Chondrocyte (in vitro differentiated cells): ENCODE measurements at places on chromosomes 11 and 22.

GRCh38 chr11:108994887-108995286 is 330.0 kb downstream of the DDX10 start:
- DNase-seq: no peak
- no peak overlapping the region for H3K4me3 ChIP-seq
- peaks cover 7% of the 10 kb centered on the region for H3K36me3 ChIP-seq
- H3K27ac ChIP-seq: no peak overlapping the region
- no peaks in the 10 kb centered on the region for H3K27me3 ChIP-seq

GRCh38 chr11:111460856-111461255 is 51.3 kb downstream of the BTG4 start:
- no peak overlapping the region for H3K4me3 ChIP-seq
- H3K27me3 ChIP-seq: peaks cover 25% of the 10 kb centered on the region
- DNase-seq: no peak
- H3K36me3 ChIP-seq: no peaks in the 10 kb centered on the region
- H3K27ac ChIP-seq: no peak overlapping the region
- no peaks in the 10 kb centered on the region for H3K4me1 ChIP-seq

- H3K4me1 ChIP-seq: no peaks in the 10 kb centered on the region
- no peak for DNase-seq
- no peak overlapping the region for H3K4me3 ChIP-seq
- H3K36me3 ChIP-seq: no peaks in the 10 kb centered on the region
- H3K27me3 ChIP-seq: peaks cover 7% of the 10 kb centered on the region
Measured at GRCh38 chr11:20584093-20584774, 15.2 kb upstream of the SLC6A5 start.

DNA sequence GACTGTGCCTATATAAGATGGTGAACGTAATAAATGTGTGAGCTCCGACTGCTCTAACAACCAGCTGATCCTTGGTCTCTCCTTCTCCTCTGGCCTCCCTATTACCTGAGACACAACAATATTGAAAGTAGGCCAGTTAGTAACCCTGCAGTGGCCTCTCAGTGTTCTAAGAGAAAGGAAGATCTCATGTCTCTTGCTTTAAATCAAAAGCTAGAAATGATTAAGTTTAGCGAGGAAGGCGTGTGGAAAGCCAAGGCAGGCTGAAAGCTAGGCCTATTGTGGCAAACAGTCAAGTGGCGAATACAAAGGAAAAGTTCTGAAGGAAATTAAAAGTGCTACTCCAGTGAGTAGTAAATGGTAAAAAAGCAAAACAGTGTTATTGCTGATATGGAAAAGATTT is 39.5 kb downstream of the HIPK3 start:
- no peak overlapping the region for H3K27ac ChIP-seq
- no peak for DNase-seq
- H3K27me3 ChIP-seq: no peaks in the 10 kb centered on the region
- peaks cover 5% of the 10 kb centered on the region for H3K36me3 ChIP-seq
- H3K4me3 ChIP-seq: no peak overlapping the region
- H3K4me1 ChIP-seq: peaks cover 9% of the 10 kb centered on the region

- H3K27ac ChIP-seq: no peak overlapping the region
- H3K27me3 ChIP-seq: peaks cover 13% of the 10 kb centered on the region
- H3K4me1 ChIP-seq: no peaks in the 10 kb centered on the region
- H3K4me3 ChIP-seq: no peak overlapping the region
- DNase-seq: no peak
- no peaks in the 10 kb centered on the region for H3K36me3 ChIP-seq
Measured at GRCh38 chr11:115145324-115145723, 358.9 kb downstream of the CADM1 start.
